Nephron progenitor cell (in vitro differentiated cells): ENCODE measurements at places on chromosomes 7 and 10.

DNA sequence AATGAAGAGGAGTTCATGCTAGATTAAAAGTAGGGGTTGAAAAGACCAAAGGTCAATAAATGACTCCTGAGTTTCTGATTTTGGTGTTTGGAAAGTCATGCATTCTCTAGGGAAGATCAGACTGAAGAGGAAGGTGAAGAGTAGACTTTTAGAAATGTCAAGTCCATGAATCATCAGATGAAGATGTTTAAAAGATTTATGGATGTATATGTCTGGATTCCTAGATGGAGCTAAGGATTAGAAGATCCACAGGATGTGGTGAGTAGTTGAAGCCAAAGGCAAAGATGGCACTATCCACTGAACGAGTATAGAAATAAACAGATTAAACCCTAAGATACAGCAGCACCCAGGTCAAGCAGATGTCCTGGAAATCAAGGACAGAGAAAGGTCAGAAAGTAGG lies 298.5 kb downstream of the GPAM start:
- DNase-seq: no peak

DNA sequence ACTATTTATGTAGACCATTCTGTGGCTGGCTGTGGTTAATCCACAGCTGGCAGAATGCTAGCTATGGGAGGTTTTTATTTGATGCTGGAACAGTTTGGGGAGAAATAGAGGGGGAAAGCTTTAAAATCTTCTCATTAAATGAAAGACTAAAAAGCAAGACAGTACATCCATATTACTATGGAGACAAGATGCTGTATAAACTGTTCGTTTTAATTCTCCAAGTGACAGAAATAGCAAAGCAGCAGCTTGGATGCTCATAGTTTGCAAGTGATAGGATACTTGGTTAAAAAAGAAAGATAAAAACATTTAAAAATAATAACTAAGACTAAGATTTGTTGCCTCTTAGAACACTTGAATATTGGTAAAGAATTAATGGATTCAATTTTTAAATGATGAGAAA lies 304.9 kb upstream of the KAT6B start:
- no peak for DNase-seq

DNA sequence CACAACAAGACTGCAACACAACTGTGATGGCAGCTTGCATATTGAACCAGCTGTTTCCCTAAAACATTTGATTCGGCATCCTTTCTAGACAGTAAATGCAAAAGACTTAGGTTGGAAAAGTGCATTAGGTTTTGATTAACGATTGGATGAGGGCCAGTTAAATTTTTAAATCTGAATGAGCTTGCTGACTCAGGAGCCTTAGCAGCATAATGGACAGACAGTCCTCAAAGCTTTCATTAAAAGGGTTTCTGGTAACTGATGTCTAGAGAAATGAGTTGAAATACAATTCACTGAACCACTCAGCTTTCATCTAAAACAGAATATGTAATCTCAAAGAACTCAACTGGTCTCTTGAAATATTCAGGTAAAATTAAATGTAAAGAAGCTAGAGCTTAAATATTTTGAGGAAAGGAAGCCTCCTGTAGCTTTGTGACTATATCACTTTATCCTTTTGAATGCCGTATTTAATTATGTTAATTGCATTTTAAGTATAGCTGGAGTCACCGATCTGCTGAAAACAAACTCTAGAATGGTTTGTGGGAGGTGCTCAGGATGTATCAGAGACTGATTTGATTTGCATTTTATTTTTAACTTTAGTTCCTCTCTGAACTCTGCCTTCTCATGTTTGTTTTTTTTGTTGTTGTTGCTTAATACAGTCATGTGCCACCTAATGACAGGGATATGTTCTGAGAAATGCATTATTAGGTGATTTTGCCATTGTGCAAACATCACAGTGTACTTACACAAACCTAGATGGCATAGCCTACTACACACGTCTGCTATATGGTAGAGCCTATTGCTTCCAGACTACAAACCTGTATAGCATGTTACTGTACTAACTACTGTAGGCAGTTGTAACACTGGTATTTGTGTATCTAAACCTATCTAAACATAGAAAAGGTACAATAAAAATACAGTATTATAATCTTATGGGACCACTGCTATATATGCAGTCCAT lies 29.2 kb upstream of the ATRNL1 start:
- DNase-seq: no peak

GRCh38 chr7:2862831-2863361 lies 18.8 kb upstream of the GNA12 start:
- no peak for DNase-seq

GRCh38 chr10:101010329-101010728 lies 10.7 kb downstream of the LZTS2 start:
- no peak for DNase-seq

- no peak for DNase-seq
These were observed 67.6 kb downstream of the C10orf120 start for GRCh38 chr10:122632031-122632430.

DNA sequence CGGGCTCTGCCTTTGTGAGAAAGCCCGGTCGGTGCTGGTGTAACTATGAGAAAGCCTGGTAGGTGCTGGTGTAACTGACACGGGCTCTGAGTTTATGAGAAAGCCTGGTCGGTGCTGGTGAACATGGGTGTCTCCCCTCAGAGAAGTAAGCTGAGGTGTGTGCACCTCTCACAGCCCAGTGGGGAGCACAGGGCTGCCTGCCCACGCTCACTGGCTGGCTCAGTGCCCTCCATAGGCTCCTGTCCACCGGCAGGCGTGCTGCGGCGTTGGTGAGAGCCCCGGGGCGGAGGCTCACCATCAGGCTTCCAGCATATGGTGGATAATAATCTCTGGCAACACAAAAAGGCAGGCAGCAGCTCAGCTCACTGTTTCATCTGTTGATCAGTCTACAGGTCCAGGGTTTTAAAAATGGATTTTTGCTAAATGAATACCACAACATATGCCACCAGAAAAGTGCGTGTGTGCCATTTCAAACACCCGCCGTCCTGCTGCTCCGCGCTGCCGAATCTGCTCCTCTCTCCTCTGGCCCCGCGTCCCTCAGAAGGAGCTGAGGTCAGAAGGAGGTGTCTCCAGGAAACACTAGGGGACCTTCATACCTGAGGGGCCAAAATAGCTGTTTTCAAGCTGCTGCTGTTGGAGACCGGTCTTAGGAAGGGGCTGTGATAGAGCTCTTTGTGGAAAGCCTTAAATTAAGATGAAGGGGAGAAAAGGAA lies 365.7 kb downstream of the DNAJB6 start:
- DNase-seq: no peak

DNA sequence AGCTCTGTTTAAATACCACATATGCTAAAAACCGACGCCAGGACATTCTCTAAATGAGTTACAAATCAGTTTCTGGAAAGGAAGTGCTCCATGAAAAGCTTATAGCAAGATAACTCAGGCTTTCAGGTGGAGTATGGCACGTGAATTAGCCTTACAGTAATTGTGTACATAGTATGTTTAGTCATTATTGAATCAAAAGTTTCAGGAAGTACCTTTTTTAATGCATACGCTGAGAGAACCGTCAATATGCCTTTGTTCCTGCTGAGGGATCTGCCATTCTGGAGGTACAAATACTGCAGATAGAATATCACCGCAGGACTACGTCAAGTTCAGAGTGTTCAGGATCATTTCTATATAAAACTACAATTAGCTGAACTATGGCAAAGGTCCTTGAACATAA lies 45.7 kb downstream of the ANKMY2 start:
- DNase-seq: no peak

DNA sequence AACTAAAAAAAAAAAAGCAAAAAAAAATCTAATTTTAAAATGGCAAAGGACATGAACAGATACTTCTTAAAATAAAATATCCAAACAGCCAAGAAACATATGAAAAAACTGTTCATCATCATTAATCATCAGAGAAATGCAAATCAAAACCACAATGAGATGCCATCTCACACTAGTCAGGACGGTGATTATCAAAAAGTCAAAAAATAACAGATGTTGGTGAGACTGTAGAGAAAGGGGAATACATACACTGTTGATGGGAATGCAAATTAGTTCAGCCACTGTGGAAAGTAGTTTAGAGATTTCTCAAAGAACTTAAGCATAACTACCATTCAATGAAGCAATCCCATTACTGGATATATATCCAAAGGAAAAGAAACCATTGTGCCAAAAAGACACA lies 30.2 kb downstream of the COBL start:
- no peak for DNase-seq

- DNase-seq: no peak
These were observed 236.2 kb upstream of the KLF14 start for GRCh38 chr7:130970196-130970595.

DNA sequence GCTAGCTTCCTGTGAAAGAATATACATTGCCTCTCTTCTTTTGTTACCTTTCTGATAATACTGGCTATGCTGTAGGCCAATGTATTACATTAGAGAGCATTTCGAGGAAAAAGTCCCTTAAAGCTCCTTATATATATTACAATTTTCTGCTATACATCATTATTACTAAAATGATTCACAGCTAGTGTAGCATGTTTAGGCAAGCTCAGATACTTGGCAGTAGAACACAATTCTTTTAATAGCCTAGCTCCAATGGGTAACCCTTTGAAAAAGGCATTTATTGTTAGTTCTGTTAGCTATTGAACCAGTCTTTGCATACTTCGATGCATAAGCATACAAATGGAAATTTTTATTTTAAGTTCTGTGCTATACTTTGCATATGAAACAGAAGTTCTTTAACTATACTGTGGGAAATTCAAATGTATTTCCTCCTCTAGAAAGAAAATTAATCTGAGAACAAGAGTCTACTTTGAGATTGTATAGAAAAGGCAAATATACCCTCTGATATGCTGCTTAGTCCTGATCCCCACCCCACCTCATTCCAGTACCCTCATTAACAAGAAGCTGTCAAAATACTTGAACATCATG lies 55.6 kb upstream of the SKAP2 start:
- DNase-seq: no peak

DNA sequence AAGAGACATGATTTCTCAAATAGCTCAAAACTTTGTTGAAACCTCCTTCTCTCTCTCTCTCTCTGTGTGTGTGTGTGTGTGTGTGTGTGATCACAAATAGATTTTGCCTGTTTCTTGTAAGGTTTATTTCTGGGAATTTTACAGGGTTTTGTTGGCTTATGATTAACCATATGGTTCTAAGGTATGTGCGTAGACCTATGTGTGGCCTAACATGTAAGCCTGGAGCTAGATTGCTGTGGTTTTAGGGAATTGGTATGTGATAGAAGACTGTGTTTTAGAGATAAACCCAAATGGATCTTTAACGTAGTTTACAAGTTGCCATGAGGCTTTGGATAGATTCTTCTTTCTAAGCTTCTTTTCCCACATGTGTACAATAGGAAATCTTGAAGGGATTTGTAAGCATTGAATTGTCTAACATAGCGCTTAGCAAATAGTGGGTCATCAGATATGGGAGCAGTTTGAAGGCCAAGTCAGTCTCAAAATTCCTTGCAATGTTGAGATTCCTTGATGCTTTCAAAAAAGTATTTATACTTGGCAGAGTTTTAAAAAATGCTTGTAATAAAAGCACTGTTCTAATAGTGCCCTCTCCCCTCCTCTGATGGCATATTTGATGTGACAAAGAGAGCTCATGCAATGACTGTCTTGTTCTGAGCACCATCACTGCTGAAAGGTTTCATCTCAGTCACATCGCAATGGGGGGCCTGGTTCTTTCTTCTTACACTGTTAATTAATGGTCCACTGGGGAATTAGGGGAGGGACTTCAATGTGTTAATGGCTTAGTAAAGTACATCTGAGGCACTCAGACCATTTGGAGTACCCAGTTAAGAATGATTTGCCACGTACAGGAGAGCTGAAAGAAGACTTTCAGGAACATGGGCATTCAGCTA lies 118.2 kb downstream of the SNX10 start:
- DNase-seq: no peak

DNA sequence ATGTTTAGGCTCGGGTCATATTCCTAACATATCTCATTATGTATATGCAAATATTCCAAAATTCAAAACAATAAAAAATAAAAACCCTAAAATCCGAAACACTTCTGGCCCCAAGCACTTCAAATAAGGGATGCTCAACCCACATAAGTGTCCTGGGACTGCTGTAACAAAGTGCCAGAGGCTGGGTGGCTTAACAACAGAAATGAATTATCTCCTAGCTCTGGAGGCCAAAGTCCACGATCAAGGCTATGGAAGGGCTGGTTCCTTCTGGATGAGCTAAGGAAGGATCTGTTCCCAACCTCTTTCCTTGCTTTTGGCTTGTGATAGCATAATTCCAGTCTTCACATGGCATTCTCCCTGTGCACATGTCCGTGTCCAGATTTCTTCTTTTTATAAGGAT lies 181.6 kb upstream of the NFE2L3 start:
- no peak for DNase-seq

DNA sequence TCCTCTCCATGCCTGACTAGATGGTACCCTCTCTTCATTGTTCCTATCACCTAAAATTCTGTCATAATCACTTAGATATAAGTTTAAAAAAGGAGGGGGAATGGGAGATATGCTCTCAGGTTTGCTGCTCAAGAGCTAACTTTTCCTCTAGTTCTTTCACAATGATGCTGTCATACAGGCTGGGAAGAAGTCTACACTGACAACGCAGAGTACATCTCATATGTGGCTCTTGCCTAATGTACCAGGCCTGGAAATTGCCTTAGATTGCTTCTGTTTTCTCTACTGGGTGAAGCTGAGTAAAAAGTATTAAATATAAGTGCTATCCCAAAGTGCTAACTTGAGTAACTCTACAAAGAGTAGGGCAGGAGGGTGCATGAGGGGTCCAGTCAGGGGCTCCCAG lies 43.8 kb upstream of the BET1 start:
- no peak for DNase-seq

- peak; percentile 1 for DNase-seq
These were observed 34.2 kb downstream of the CAMK2B start for GRCh38 chr7:44291066-44291732.

DNA sequence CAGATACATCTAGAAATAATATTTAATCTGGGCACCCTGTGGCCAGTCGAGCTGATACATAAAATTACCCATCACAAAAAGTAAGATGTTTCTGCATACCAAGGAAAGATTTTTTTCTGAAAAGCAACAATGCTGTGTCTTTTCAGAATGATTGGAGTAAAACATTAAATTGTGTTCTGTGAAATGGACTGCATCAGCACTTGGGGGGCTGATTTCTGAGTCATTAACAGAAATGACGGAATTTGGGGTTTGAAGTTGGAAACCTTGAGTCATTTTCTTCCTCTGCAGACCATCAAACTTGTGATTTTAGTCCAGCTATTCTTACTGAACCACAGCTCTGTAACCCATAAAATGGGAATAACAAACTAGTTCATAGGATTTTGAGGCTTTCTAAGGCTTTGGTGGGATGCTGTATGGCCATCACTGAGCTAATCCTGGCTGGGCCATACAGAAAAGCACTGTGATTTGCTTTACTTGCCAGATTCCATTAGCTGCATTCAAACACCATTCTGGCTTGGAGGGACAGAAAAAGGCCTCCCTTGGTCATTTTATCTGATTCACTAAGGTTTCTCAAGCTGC lies 739.4 kb upstream of the IGFBP3 start:
- no peak for DNase-seq
